ENCODE measurements at places on chromosomes 5 and 9. TPM values are rescaled to one million over a fixed set of nuclear protein-coding genes. Genes with fewer than 3 reads are reported as not detected.

DNA sequence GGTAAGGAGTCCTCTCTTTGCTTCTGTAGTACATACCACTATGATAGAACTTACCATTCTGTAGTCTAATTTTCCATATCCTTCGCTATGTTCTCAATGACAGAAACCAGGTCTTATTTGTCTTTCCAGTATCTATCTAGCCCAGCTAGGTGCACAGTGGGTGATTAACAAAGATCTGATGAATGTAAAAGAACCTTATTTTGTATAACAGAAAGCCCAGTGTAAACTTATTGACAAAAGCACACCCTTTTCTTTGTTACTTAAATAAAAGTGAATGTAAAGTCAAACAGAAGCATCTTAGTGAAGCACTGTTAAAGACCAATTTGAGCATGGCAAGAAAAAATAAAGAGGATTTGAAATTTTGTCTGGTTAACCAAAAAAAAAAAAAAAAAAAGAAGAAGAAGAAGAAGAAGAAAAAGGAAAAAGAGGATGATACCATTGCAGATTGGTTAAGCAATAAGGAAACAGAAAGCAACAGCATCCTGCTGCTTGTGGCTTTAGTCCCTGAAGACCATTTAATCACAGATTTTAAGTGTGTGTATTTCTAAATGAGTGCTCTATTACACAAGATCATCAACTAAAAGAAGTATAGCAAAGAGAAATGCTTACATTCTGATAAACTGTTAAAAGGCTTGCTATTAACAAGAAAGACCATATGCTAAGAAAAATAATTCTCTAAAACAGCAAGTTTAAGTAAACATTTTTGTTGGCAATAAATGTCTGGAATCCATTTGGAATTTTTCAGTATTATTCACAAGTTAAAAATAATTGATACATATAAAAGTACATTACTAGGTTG lies 21.2 kb downstream of the MEGF9 start:
- DNase-seq: no peak
- H3K27ac ChIP-seq: no peak overlapping the region
- no peak overlapping the region for H3K4me3 ChIP-seq
- H3K27me3 ChIP-seq: no peaks in the 10 kb centered on the region
- no peaks in the 10 kb centered on the region for H3K36me3 ChIP-seq
- H3K4me1 ChIP-seq: peaks cover 84% of the 10 kb centered on the region

- H3K27ac ChIP-seq: no peak overlapping the region
- H3K27me3 ChIP-seq: no peaks in the 10 kb centered on the region
- no peak overlapping the region for H3K4me3 ChIP-seq
- H3K36me3 ChIP-seq: no peaks in the 10 kb centered on the region
- no peaks in the 10 kb centered on the region for H3K4me1 ChIP-seq
- no peak for DNase-seq
Observed at GRCh38 chr9:15578714-15579113, 25.9 kb downstream of the CCDC171 start.

- no peaks in the 10 kb centered on the region for H3K36me3 ChIP-seq
- no peak overlapping the region for H3K27ac ChIP-seq
- H3K4me1 ChIP-seq: no peaks in the 10 kb centered on the region
- DNase-seq: no peak
- H3K27me3 ChIP-seq: peaks cover 23% of the 10 kb centered on the region
Observed at GRCh38 chr9:135683401-135684034, 15.8 kb downstream of the SOHLH1 start.

- H3K36me3 ChIP-seq: no peaks in the 10 kb centered on the region
- H3K4me3 ChIP-seq: peak overlapping the region; percentile 55
- peaks cover 15% of the 10 kb centered on the region for H3K4me1 ChIP-seq
- no peak for DNase-seq
Observed at GRCh38 chr9:33446240-33446945, 1.0 kb downstream of the AQP3 start.

GRCh38 chr9:120921661-120922181 lies 4.9 kb downstream of the TRAF1 start:
- no peak for DNase-seq
- H3K36me3 ChIP-seq: no peaks in the 10 kb centered on the region
- H3K4me1 ChIP-seq: peaks cover 41% of the 10 kb centered on the region
- H3K4me3 ChIP-seq: no peak overlapping the region

- DNase-seq: no peak
- no peak overlapping the region for H3K27ac ChIP-seq
- H3K4me3 ChIP-seq: no peak overlapping the region
- H3K4me1 ChIP-seq: no peaks in the 10 kb centered on the region
Observed at GRCh38 chr5:35816881-35817521, 39.7 kb upstream of the IL7R start.

DNA sequence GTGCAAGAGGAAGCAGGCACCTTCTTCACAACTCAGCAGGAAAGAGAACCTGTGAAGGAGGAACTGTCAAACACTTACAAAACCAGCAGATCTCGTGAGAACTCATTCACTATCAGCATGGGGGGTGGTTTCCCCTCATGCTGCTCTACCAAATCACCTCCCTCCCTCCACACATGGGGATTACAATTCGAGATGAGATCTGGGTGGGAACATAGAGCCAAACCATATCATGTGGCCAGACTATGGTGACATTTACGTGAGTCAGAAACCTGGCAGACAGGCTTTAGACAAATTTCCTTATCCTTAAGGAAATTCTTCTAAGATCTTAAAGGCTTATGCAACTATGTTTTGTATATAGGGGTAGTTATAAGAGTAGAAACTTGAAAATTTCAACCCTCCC lies 8.7 kb upstream of the AOPEP start:
- no peak overlapping the region for H3K4me3 ChIP-seq
- no peaks in the 10 kb centered on the region for H3K27me3 ChIP-seq
- H3K36me3 ChIP-seq: no peaks in the 10 kb centered on the region
- no peak overlapping the region for H3K27ac ChIP-seq
- no peak for DNase-seq

DNA sequence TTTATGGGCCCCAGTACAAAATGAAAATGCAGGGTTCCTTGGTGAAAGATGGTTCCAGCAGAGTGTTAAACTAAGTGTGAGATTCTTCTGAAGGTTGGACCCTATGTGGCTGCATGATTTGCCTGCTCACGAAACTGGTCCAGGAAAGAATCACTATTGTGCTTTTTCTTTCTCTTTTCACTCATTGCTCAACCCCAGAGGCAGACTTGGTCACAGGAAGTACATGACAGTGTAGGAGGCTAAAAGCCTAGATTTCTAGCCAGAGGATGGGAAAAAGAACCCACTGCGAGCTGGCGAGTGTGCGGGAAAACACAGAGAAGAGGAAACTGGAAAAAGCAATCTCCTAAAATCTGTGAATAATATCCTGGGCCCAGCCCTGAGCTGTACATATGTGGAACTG lies 18.6 kb downstream of the SLC36A2 start:
- no peaks in the 10 kb centered on the region for H3K27me3 ChIP-seq
- H3K27ac ChIP-seq: no peak overlapping the region
- no peaks in the 10 kb centered on the region for H3K36me3 ChIP-seq
- H3K4me1 ChIP-seq: no peaks in the 10 kb centered on the region

DNA sequence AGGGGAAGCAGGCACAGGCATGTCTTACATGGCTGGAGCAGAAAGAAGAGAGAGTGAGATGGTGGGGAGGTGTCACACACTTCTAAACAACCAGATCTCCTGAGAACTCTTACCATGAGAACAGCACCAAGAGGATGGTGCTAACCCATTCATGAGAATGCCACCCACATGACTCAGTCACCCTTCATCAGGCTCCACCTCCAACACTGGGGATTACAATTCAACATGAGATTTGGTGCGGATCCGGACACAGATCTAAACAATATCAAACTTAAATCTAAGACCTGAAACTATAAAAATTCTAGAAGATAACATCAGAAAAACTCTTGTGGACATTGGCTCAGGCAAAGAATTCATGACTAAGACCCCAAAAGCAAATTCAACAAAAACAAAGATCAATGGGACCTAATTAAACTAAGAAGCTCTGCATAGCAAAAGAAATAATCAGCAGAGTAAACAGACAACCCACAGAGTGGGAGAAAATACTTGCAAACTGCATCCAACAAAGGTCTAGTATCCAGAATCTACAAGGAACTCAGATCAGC lies 65.4 kb downstream of the SPATA31C2 start:
- H3K27ac ChIP-seq: no peak overlapping the region
- no peaks in the 10 kb centered on the region for H3K36me3 ChIP-seq
- no peak overlapping the region for H3K4me3 ChIP-seq
- peaks cover 6% of the 10 kb centered on the region for H3K27me3 ChIP-seq

DNA sequence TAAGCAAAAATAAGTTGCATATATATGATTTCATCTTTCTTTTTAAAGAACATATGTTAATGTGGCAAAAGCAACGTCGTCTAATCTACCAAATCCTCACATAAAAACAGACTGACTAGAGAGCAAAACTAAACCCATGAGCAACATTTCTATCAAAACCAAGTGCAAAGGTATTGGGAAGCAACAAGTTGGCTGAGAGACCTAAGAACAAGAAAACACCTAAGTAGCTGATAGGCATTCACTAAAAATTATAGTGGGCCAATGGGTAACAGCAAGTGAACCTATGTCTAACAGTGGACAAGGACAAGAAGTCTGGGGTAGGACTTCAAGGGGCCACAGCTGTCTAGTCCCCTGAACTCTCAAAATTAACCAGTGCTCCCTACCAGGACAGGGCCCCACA lies 130.1 kb downstream of the SIL1 start:
- no peaks in the 10 kb centered on the region for H3K36me3 ChIP-seq
- H3K4me1 ChIP-seq: peaks cover 7% of the 10 kb centered on the region
- H3K27ac ChIP-seq: no peak overlapping the region
- H3K27me3 ChIP-seq: no peaks in the 10 kb centered on the region

DNA sequence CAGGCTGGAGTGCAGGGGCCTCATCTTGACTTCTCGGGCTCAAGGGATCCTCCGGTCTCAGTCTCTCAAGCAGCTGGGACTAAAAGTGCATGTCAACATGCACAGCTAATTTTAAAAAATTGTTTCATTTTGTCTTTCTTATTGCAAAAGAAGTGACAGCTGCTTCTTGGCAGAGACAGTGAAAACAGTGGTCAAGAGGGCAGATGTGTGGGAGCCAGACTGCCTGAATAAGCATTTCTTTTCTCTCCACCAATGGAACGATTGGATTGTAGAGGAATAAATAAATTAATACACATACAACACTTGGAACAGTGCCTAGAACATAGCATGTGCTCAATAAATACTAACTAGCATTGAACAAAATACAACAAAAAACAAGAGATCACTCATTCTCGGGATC lies 27.4 kb upstream of the KIF4B start:
- no peak overlapping the region for H3K4me3 ChIP-seq
- no peaks in the 10 kb centered on the region for H3K36me3 ChIP-seq
- H3K27me3 ChIP-seq: no peaks in the 10 kb centered on the region
- H3K27ac ChIP-seq: no peak overlapping the region

DNA sequence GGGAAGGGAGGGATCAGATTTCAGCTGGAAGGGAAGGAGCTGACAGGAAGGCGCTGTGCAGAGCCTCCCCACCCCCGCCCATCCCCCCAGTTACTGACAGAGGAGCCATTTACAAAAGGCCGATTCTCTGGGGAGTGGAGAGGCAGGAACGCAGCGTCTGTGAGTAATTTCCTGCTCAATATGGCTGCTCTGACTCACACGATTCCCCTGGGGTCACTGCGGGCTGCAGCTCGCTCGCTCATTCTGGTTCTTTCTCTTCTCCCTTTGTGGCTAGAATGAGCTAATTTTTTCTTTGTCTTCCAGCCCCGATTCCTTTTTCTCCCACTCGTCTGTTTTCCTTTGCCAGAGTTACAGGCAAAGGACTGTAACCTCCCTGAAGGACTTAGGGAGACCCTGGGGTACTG lies 28.8 kb downstream of the PTPA start:
- H3K27me3 ChIP-seq: no peaks in the 10 kb centered on the region
- H3K36me3 ChIP-seq: no peaks in the 10 kb centered on the region
- H3K4me1 ChIP-seq: peaks cover 89% of the 10 kb centered on the region
- H3K27ac ChIP-seq: peak overlapping the region; percentile 97

GRCh38 chr5:124849774-124850173 lies 103.3 kb upstream of the ZNF608 start:
- no peak for DNase-seq
- no peak overlapping the region for H3K4me3 ChIP-seq
- no peaks in the 10 kb centered on the region for H3K27me3 ChIP-seq
- H3K27ac ChIP-seq: no peak overlapping the region
- no peaks in the 10 kb centered on the region for H3K4me1 ChIP-seq
- no peaks in the 10 kb centered on the region for H3K36me3 ChIP-seq

DNA sequence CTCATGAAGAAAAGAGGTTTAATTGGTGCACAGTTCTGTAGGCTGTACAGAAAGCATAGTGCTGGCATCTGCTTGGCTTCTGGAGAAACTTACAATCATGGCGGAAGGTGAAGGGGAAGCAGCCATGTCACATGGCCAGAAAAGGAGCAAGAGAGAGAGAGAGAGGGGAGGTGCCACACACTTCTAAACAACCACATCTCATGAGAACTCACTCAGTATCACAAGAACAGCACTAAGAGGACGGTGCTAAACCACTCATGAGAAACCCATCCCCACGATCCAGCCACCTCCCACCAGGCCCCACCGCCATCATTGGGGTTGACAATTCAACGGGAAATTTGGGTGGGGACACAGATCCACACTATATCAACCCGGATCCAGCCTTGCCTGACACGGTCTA lies 28.8 kb upstream of the IER5L start:
- H3K27me3 ChIP-seq: no peaks in the 10 kb centered on the region
- no peak overlapping the region for H3K27ac ChIP-seq
- H3K4me1 ChIP-seq: no peaks in the 10 kb centered on the region
- DNase-seq: no peak

GRCh38 chr5:59819806-59820205 lies 73.7 kb downstream of the PDE4D start:
- no peak overlapping the region for H3K27ac ChIP-seq
- no peak for DNase-seq
- H3K4me1 ChIP-seq: no peaks in the 10 kb centered on the region
- H3K36me3 ChIP-seq: no peaks in the 10 kb centered on the region
- H3K27me3 ChIP-seq: no peaks in the 10 kb centered on the region

DNA sequence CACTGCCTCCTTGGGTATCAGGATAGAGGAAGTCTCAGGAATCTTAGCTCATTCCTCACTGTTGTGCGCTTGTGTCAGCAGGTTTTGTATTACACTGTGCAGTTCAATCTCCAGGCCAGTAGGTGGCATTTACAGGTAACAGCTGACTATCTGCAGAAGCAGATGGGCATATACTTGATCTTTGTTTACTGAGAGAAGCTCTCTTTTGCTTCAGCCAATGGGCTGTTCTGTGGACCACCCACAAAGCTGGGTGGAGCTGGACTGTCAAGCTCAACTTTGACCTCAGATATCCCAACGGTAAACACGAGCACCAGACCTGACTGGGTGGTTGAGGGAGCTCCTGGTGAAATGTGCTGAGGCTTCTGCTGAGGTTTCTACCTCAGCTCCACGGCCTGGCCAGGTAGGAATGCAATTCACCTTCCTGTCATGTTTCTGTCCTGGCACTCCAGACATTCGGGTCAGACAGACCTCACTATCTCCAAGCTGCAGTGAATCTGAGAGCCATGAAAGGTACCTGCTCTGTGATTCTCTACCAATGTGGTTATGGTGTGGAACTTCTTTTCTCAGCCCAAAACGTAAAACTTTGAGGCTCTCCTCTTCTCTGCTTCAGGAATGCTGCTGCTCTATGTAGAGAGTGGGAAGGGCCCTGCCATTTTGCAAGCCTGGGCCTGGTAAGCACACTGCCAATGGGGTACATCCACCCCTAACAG lies 167.9 kb upstream of the ACTBL2 start:
- no peak overlapping the region for H3K27ac ChIP-seq
- H3K4me1 ChIP-seq: no peaks in the 10 kb centered on the region

GRCh38 chr5:135694012-135694411 lies 115.2 kb upstream of the CXCL14 start:
- H3K4me3 ChIP-seq: no peak overlapping the region
- H3K4me1 ChIP-seq: peaks cover 38% of the 10 kb centered on the region
- H3K36me3 ChIP-seq: no peaks in the 10 kb centered on the region
- DNase-seq: no peak
- no peaks in the 10 kb centered on the region for H3K27me3 ChIP-seq

The NIM1K gene
- total RNA-seq: 4.8 TPM

The ACTBL2 gene
- total RNA-seq: not detected

The CCL27 gene
- total RNA-seq: 45.1 TPM

The IL33 gene
- total RNA-seq: 22.5 TPM

The FRMD3 gene
- 31.2 TPM for total RNA-seq

The KIF4B gene
- not detected for total RNA-seq

The AFAP1L1 gene
- total RNA-seq: 40.8 TPM

The ADAMTS6 gene
- 8.8 TPM for total RNA-seq

Data from tibial nerve (tissue), 4 donors.